HuH-7.5 (cell line): ENCODE measurements at places on chromosomes 5 and 9.

- DNase-seq, result no peak
Measured at GRCh38 chr5:145982572-145983318, 46.4 kb downstream of the SH3RF2 start.

DNA sequence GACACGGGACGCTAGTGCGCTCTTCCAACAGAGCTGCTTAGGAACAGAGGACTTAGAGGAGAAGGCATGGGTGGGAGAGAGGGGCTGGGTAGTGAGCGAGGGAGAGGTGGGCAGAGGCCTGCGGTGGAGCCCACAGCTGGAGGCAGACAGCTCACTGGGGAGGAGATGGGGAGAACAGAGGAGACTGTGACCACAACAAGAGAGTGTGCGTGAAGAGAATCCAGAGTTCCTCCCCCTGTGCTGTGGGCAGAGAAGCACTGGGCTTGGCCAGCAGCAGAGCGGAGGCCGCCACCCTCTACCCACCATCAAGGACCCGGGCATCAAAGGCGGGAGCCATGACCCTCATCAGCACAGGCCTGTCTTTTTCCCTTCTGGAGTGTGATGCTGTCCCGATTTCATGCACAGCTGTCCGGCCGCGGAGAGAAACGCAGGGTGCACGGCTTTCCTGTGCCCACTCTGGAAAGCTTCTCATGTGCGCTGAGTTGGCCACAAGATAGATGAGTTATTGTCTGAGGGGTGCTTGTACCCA, 228.3 kb upstream of the IRX4 start:
- no peak for DNase-seq

DNA sequence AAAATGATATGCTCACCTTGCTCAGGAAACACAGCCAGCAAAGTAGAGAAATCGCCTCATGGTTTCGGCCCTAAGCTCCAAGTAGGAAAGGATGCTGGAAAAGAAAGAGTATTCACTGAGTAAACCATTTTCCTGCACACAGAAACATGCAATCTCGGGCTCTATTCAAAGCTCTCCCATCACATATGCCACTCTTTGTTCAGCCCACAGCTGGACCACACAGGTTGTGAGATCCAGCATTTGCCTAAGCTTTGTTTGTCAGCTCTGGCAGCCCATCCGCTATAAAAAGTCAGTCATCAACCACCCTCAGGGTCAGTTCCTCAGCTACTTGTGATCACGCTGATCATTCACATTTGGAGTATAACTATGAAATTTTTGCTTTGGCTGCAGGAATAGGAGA, 96.5 kb upstream of the SMARCA2 start:
- no peak for DNase-seq

DNA sequence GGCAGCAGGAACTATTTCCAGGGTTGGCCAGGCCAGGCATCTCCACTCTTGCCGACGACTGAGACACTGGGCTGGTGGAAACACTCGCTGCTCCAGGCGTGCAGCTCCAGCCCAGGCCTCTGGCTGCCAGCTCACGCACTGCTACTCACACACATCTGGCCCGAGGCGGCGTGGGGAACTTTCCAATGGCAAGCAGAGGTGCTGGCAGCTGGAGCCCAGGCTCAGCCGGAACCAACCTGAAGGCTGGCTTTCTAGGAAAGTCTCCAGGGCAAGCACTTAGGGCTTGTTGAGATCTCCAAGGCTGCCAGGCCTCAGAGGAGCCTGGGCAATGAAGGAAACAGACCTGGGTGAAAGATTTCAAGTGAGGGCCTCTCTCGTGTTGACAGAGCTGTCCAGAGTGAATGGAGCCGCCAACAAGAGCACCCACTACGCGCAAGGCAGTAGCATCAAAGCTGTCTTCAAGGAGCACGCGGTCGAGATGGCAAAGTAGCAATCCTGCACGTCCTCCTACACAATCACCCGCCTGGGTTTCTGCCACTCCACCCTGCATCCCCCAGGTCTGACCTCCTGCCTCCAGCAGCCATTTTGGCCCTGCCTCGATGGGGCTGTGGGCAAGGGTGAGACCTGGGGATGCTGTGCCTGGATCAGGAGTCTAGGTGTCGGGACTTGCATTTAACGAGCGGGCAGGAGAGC, 14.4 kb downstream of the SH3PXD2B start:
- no peak for DNase-seq

DNA sequence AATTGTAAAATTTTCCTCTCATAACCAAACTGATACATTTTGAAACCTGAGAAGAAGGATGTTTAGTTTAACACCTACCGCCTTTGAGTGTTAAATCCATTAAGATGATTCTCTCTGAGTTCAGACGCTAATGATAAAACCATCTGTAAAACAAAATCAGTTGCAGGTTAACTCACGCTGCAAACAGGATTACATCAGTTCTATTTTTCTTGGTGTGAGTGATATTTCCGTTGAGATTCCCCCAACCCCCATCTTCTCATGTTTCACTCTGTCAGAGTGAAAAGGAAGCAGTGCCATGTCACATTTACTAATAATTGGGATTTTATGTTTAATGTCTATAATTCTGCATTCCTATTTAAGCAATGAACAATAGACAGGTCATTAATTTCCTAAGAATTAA, 146.5 kb downstream of the FANCC start:
- DNase-seq, result no peak

- DNase-seq, result peak; percentile 39
Measured at GRCh38 chr5:34736445-34737115, 80.5 kb downstream of the RAI14 start.

GRCh38 chr9:93635186-93636107, 59.1 kb downstream of the PHF2 start:
- no peak for DNase-seq

GRCh38 chr5:37955748-37956147, 115.9 kb upstream of the GDNF start:
- no peak for DNase-seq

GRCh38 chr9:8821910-8822666, 1022.5 kb upstream of the DMAC1 start:
- no peak for DNase-seq

- no peak for DNase-seq
Measured at GRCh38 chr5:1468629-1469527, 23.6 kb upstream of the SLC6A3 start.

DNA sequence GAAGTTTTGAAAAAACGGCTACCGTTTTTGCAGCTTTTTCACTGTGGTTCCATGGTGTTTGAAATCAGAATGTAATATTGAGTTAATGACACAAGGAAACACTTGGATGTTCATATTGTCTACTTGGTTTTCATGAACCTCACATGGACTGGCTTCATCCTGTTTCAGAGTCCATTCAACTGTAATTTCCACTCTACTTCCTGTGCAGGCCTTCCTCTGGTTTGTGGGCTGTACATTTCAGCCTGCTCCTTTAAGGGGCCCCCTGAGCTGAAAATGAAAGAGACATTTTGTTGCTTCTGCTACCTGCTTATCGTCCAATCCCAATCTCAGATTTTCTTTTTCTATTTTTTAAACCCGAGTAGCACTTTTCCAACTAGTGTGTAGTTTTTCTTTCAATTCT, 41.8 kb upstream of the CDKN2B start:
- DNase-seq, result no peak

GRCh38 chr5:72326306-72326649, 6.1 kb downstream of the PTCD2 start:
- no peak for DNase-seq

- no peak for DNase-seq
Measured at GRCh38 chr9:15696979-15697378, 144.1 kb downstream of the CCDC171 start.

- no peak for DNase-seq
Measured at GRCh38 chr9:114691956-114692295, 9.9 kb upstream of the TEX48 start.

DNA sequence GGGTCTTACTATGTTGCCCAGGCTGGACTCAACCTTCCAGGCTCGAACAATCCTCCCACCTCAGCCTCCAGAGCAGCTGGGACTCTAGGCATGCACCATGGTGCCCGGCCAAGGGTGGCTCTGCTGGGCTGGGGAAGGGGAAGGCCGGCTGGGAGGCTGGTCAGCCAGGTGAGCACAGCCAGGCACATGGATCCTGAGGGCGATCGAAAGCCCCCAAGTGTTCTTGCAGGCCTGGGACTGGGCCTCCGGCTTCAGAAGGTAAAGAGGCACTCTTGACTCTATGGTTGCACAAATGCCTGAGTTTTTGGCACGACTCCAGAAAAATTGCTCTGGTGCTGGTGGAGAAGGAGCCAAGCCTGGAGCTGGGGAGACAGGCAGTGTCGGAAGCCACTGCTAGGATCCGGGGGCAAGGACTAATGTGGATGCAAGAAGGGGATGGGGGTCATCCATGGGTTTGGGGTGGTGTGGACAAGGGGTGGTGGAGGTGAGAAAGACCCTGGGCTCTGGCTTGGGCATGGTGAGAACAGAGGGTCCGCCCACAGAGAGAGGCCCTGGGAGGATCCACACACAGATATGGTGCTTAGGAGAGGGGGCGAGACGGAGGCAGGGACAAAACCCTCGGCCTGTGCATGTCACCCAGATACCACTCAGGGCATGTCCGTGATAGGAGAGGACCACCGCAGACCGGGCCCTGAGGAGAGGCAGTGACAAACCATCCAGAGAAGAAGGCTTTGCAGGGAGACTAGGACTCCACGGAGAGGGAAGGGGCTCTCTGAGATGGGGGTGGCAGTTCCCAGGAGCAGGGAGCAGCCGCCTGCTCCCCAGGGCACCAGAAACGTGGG, 51.1 kb upstream of the COL5A1 start:
- no peak for DNase-seq

DNA sequence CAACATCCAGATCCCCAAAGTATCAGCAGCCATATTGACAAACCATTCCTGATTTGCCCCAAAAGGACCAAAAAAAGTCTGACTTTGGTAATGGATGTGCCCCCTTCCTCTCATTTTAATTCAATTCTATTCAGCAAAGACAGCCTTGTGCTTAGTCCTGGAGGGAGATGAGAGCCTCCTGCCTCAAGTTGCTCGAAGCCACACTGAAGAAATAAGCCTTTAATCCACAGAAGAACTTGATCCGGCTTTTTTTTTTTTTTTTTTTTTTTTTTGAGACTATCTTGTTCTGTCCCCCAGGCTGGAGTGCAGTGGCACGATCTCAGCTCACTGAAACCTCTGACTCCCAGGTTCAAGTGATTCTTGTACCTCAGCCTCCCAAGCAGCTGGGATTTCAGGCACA, 8.4 kb upstream of the PAX5 start:
- no peak for DNase-seq

- peak; percentile 6 for DNase-seq
Measured at GRCh38 chr5:113663879-113664541, 150.5 kb downstream of the YTHDC2 start.

- DNase-seq, result no peak
Measured at GRCh38 chr5:132309679-132310078, 15.5 kb downstream of the SLC22A4 start.

DNA sequence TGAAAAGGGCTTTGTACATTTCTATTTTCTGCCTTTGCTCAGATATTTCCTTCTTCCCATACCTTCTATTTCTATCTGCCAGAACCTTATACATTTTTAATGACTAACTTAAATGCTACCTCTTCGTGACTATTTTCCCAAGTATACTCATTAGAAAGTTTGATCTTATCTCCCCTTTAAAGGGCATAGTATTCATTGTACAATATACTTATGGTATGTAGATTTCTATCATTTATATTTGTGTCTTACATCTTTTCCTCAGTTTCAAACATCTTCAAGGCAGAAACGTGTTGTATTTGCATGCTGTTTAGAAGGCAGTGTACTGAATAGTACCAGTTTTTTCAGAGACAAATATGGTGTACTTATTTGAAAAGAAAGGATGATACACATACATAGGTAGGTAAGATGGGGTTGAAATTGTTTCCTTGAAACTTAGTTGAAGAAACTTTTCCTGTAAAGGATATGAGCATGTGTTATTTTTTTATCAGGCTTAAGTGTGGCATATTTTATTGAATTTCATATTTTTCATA, 518.1 kb upstream of the NUDT12 start:
- no peak for DNase-seq

DNA sequence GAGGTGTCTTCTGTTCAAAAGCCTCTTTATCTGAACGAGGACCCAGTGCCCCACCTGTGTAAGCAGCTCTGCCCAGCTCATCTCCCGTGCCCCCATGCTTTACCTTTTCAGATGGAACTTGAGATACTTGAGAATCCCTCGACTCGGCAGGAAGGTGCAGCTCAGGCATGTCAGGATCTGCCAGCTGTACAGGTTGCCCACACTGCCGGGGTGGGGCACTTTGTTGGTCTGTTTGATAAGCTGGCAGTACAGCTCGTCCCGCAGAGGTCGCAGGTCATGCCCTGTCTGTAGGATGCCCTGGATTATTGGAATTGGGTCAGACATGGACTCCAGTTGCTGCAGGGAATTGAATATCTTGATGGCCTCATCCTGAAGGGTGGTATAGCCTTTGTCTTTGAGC, 58.0 kb upstream of the RETREG1 start:
- DNase-seq, result no peak

DNA sequence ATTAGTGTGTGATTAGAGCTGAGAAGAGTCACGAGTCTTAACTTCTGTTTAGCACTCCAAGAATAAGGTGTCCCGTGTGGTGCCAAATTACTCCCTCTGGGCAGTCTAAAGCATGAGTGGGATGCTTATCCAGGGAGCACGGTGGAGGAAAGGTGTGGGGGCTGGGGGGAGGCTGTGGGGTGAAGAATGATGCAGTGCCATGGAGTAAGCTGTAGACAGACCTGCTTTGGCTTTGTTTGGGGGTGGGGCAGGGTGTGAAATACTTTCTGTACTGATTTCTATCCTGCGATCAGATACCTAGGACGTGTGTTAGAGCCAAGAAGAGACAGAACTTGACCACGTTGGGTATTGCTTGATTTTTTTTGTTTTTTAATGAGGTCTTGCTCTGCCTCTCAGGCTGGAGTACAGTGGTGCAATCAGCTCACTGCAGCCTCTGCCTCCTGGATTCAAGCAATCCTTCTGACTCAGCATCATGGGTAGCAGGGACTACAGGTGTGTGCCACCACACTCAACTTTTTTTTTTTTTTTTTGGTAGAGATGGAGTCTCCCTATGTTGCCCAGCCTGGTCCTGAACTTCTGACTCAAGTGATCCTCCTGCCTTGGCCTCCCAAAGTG, 232.8 kb downstream of the MAN2A1 start:
- DNase-seq, result no peak

- no peak for DNase-seq
Measured at GRCh38 chr5:128455841-128456361, 82.1 kb downstream of the FBN2 start.

DNA sequence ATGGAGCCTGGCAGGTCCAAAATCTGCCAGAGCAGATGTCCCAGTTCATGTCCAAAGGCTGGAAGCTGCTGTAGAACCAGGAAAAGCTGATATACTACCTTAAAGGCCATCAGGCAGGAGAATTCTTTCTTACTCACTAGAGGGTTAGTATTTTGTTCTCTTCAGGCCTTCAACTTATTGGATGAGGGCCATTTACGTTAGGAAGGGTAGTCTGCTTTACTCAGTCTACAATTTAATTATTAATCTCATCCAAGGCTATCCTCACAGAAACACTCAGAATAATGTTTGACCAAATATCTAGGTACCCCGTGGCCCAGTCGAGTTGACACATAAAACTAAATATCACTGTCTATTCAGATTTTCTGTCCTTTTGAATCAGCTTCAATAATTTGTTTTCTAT, 437.4 kb downstream of the TLE4 start:
- DNase-seq, result no peak
